ENCODE measurements at places on chromosomes 3 and 15.
A peak's percentile ranks its signal among the peaks of the same experiment; 100 is the strongest.

GRCh38 chr3:115487968-115488367 lies 135.3 kb upstream of the GAP43 start:
- no peak for DNase-seq

- no peak for DNase-seq
Measured at GRCh38 chr15:92005154-92005553, 151.6 kb downstream of the SLCO3A1 start.

GRCh38 chr3:54889731-54890130 lies 38.1 kb downstream of the LRTM1 start:
- no peak for DNase-seq

GRCh38 chr3:21462141-21462540 lies 288.9 kb downstream of the ZNF385D start:
- no peak for DNase-seq

- no peak for DNase-seq
Measured at GRCh38 chr15:41801850-41802455, 25.9 kb upstream of the JMJD7 start.

GRCh38 chr3:129747992-129748391 lies 141.5 kb upstream of the PLXND1 start:
- DNase-seq = no peak

GRCh38 chr3:89644716-89645115 lies 537.3 kb downstream of the EPHA3 start:
- no peak for DNase-seq

DNA sequence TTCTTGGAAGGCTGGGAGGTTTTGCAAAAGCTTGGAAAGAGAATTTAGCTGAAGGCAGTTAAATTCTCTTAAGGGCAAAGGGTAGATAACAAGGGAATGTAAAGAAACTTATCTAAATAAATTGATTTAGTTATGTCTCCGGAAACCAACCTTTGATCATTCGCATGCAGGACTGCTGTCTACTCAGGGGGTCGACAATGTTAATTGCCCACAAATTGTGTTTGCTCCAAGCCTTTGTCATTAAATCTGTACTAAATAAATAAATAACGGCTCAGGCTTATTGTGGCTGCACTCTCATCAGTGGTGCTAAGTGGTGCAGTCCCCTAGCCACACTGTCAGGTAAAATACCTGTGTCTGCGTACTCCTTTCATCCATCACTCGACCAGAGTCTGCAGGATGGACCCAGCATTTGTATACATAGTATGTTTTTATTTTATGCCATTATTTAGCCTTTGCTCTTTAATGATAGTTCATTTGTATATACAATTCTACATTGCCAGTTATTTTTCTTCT lies 497.4 kb upstream of the RASGRP1 start:
- no peak for DNase-seq

DNA sequence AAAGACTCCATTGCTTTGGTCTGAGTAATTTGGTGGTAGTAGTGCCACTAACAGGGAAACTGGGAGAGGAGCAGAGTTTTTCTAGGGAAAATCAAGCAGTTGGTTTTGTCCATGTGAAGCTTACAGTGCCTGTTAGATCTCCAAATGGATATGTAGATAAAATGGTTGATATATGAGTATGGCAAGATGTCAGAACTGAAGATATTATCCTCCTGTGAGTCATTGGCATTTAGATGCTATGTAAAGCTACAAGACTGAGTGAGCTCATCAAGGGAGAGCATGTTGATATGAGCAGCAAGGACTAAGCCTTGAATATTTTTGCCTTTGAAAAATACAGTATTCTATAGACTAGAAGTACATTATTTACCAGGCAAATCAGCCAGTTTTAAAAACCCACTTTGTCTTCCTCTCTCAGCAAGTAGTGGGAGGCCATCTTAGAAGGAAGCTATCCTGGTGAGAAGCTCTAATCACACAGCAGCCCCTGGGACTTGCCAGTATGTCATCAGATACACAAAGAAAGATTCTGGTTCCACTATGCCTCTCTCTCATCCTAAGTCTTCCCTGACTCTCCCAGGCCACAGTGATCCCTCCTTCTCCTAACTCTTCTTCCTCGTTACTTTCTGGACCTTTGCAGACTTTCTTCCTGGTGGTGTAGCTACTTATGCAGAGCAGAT lies 77.4 kb upstream of the ANKRD28 start:
- no peak for DNase-seq

- DNase-seq = no peak
Measured at GRCh38 chr3:72625602-72626337, 222.5 kb downstream of the SHQ1 start.

- DNase-seq = peak; percentile 34
Measured at GRCh38 chr3:28916713-28917499, 364.0 kb upstream of the RBMS3 start.

DNA sequence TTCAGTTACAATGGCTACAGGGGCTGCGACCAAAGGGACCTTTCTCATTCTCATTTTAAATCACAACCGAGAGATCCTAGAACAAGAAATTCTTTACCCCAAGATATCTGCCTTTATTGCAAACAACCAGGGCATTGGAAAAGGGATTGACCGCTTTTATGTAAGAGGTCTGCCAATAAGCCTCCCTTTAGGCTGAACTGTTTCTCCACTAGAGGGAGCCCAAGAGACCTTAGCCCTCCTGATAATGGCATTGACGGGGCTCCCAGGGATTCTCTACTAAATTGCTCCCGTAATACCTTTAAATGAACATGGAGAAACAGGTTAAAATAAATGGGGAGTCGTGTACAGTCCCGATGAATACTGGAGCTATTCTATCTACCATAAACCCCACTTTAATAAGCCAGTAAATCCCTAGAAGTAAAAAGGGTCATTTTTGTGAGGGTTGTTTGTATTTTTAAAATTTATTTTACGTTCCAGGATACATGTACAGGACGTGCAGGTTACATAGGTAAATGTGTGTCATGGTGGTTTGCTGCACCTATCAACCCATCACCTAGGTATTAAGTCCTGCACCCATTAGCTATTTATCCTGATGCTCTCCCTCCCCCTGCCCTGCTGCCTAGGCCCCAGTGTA lies 7.5 kb upstream of the IGSF10 start:
- DNase-seq = peak; percentile 34

DNA sequence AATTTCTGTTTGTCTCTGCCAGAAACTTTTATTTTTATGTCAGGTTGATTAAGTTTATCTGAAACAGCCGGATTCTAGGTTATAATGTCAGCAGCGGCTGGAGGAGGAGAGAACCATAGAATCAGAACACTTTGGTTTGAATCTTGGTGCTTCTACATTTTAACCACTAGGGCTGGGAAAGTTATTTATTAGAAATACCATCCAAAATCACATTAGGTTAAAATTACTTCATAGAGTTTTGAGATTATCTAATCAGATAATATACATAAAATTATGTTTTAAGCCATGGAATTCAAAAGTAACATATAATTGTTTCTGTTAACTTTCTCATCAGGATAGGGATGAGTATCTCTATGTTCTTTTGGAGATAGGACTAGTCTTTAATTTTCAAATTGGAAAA lies 502.9 kb downstream of the ROBO1 start:
- DNase-seq = no peak

GRCh38 chr3:70531063-70531657 lies 218.7 kb upstream of the MDFIC2 start:
- no peak for DNase-seq

- no peak for DNase-seq
Measured at GRCh38 chr15:69852482-69852881, 245.2 kb downstream of the TLE3 start.

DNA sequence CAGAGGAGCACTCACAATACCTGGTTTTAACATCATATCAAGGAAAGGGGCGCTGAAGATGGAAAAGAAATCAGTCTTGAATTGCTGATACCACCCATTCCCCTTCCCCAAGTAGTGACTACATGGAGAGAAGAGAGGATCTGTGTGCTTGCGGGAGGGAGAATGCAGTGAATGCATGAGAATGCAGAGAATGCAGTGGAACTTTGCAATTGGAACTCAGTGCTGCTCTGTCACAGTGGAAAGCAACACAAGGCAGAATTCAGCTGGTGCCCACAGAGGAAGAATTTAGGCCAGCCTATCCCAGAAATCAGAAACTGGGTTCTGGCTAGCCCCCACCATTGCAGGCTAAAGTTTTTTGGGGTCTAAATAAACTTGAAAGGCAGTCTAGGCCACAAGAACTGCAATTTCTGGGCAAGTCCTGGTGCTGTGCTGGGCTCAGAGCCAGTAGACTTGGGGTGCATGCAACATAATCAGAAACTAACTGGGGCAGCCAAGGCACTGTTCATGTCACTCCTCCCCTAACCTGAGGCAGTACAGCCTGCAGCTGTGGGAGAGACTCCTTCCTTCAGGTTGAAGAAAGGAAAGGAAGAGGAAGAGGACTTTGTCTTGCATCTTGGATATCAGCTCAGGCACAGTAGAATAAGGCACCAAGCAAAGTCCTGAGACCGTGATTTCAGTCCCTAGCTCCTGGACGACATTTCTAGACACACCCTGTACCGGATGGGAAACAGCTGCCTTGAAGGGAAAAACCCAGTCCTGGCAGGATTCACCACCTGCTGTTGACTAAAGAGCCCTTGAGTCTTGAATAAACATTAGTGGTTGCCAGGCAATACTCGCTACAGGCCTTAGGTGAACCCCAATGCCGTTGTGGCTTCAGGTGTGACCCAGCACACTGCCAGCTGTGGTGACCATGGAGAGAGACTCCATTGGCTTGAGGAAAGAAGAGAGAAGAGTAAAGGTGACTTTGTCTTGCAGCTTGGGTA lies 329.3 kb downstream of the TBL1XR1 start:
- peak; percentile 63 for DNase-seq

- no peak for DNase-seq
Measured at GRCh38 chr15:69474291-69474690, 21.7 kb downstream of the RPLP1 start.

- DNase-seq = no peak
Measured at GRCh38 chr3:52093756-52094545, 37.6 kb upstream of the DUSP7 start.

DNA sequence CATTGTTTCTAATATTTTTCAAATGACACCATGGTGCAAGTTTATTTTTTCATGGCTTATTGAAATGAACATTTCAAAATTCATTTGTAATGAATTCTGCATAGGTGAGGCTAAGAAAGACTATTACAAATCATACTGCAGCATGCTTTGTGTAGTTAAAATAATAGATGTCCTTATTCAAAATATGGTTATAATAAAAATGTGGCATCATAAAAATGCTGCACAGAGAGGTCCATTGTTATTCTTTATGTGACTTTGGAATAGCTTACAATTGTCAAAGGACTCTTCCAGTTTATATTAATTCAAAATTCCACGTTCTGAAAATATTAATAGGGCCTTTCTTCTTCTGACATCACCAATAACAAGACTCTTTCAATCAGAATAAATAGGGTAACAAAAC lies 222.7 kb downstream of the GAP43 start:
- no peak for DNase-seq

DNA sequence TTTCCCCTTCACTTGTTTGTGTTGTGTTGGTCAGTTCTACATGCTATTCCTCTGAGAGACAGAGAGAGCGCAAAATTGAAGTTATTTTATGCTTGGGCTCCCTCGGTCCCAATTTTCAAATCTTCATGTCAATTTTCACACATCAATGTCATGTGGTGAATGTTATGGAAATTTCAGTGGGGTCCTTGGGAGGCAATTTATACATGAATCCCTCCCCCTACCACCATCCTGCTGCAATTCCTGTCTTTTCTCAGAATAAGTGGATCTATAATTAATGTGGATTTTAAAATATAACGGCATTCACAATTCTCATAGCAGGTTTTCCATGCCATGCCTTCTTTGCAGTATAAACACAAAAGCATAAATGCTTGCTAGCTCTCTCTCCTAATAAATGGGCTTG lies 499.9 kb downstream of the MCTP2 start:
- no peak for DNase-seq

GRCh38 chr3:141737093-141737492 lies 1.0 kb upstream of the RNF7 start:
- no peak for DNase-seq

DNA sequence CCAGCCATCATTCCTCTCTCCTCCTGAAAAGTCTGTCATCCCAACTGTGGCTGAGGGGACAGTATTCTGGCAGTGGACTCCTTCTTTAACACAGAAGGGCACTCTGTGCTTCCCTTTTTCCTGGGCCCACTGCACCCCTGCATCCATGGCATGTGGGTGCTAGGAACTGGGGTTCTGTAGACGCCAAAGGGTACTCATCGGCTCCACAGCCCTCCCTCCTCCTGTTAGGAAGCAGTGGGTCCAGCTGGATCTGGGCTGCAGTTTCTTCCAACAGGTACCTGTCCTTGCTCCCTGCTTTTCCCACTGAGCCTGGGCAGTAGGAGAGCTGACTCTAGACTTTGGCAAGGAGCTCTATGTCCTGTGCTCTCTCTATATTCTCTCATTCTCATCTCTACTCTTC lies 6.4 kb upstream of the MANF start:
- no peak for DNase-seq

DNA sequence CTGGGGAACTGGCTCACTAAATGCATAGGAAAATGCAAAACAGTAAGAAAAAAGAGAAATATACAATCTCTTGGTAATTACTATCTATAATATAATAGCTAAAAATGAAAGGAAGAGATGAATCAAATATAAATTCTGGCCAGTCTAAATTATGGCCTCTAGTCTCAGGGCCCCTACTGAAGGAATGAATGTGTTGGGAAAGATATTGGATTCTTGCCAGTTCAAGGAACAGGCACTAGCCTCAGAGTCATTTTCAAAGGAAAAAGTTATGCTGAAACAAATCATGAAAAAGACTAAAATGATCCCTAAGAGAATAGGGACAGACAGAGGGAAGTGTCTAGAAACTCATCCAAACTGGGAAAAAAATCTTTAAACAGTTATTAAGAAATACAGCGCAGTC lies 62.4 kb downstream of the C3orf80 start:
- DNase-seq = no peak

- DNase-seq = no peak
Measured at GRCh38 chr3:112632596-112632995, 8.3 kb downstream of the CCDC80 start.

DNA sequence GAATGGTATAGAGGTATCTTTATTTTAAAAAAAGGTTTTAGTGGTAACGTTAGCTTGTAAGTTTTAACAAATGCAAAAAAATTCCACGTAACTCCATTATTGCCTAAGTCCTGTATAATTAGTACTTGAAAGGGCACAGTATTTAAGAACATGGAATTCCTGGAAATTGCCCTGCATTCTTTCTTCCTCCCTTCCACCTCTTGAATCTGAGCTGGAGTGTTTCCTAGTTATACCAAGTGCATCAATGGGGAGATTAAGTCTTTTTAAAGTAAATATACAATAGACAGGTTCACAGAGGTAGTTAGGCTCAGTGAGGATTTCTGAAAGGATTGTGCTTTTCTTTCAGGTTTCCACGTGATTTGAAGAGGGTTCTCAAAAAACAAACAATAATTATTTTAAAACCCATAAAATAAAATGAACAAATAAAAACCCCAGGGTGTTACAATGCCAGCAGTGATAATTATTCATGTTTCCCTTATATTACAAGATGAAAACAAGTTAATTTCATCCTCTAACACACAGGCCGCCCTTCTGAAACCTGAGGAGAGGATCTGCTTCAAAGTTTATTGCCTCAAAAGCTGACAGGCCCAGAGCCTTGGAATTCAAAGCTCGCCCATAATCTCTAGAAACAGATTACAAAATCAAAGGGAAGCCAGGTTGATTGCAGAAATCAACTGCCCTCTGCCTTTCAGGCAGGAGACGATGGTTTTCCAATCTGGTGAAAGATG lies 128.8 kb upstream of the LMOD3 start:
- no peak for DNase-seq

GRCh38 chr15:55016225-55016624 lies 180.5 kb downstream of the RSL24D1 start:
- DNase-seq = no peak

All from NCI-H524 treated with DMSO at 0.1 percent for 48 hours (cell line).